ENCODE measurements at places on chromosomes 5 and 9.

- no peak for DNase-seq
These were observed 10.4 kb downstream of the SWI5 start for GRCh38 chr9:128286440-128286839.

- DNase-seq: no peak
These were observed 19.8 kb upstream of the SLC9A3 start for GRCh38 chr5:543755-544674.

- DNase-seq: no peak
These were observed 300.1 kb downstream of the NNT start for GRCh38 chr5:43903129-43903528.

DNA sequence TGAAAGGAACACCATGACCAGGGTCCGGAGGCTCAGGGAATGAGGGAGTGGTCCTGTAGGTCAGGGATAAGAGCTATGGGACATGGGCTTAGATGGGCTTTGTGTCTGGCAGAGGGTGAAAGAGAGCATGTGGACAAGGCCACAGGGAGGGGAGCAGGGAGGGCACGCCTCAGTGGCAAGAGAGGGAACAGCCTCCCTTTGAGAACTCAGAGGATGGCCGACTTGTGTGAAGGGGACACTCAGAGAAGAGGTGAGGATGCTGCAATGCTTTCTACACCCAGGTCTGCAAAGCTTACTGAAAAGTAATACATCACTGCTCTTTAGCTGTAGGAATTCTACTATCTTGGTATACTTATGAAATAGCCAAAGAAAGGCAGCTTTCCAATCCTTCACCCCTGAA lies 23.5 kb downstream of the MED10 start:
- DNase-seq: no peak

DNA sequence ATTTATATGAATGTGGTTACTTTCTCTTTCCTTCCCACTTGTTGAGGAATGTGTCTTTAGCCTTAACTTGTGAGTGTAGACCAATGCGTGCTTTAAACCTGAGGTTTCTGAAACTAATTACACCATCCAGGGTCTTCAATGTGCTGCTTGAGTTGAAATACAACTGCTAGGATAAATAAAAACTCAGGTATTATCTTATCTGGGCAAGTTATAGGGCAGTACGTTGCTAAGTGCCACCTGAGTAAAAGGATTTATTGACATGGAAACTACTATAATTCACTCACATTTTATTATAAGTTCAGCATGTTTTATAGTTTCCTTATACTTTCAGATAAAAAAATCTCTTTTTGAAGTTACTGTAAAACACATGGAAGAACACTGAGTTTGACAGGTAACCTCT lies 1136.8 kb upstream of the NUDT12 start:
- DNase-seq: no peak

GRCh38 chr5:52799358-52799982 lies 11.8 kb downstream of the ITGA1 start:
- no peak for DNase-seq

GRCh38 chr5:6615034-6615815 lies 17.6 kb downstream of the NSUN2 start:
- no peak for DNase-seq

DNA sequence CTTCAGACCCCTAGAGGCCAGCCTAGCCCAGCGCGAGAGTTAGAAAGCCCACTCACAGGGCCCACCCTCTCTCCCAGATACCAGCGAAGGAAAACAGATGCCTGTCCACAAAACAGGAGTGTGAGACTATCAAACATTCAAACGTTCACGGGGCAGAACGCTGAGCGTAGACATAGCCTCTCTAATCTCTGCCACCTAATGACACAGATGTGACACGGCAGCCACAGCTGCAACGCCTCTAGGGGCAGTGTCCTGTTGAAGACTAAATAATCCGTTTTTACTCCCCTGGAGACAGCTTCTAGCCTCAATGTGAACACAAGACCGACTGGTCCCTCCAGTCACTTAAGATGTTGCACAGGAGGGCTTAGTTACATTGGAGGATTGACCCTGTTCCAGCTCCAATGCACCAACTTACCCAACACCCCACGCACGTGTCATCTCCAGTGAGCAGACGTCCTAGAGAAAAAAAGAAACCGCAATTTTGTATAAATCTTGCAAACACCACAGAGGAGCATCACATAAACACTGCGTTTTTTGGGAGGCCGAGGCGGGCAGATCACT lies 14.3 kb downstream of the DIPK1B start:
- DNase-seq: no peak

GRCh38 chr9:37897665-37898064 lies 6.3 kb downstream of the SLC25A51 start:
- no peak for DNase-seq

GRCh38 chr5:139954022-139954421 lies 89.1 kb downstream of the NRG2 start:
- DNase-seq: no peak

DNA sequence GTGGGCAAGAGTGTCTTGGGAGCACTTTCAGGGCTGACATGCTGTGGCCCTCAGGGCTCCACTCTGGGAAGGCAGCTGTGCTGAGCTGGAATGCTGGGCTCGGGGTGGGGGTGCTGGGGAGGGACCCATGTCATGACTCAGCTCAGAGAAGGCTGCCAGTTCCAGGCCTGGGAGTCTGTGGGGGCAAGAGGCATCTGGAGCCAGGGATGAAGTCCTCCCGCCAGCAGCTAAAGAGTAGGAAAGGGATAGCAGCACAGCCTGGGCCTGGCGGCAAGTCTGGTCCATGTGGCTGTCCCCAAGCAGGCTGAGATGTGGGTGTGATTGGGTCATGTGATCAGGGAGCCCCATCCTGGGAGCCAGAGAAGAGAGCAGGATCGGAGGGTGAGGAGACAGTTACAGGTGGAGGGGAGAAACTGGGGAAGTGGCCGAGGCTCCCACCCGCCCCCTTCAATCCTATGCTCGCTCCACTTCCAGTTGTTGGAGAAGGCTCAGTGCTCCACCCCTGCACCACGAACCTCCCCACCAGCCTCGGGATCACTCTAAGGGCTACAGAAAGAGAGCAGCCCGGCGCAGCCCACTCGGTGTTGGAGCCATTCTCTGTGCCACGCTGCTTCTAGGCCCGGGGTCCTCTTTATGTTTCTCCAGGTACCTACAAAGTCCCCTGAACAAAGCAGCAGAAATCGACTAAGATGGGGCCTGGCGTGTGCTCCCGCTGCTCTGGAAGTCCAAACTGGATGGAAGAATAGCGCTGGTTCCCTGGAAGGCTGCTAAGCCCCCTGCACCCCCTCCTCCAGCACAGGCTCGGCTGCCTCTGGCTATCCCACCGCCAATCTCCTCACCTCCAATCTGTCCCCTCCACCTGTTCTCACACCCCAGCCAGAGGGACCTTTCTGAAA lies 12.0 kb downstream of the PDGFRB start:
- no peak for DNase-seq

- no peak for DNase-seq
These were observed 384.3 kb downstream of the YTHDC2 start for GRCh38 chr5:113897748-113898147.

- no peak for DNase-seq
These were observed 479.0 kb downstream of the CYLC2 start for GRCh38 chr9:103474156-103474555.

DNA sequence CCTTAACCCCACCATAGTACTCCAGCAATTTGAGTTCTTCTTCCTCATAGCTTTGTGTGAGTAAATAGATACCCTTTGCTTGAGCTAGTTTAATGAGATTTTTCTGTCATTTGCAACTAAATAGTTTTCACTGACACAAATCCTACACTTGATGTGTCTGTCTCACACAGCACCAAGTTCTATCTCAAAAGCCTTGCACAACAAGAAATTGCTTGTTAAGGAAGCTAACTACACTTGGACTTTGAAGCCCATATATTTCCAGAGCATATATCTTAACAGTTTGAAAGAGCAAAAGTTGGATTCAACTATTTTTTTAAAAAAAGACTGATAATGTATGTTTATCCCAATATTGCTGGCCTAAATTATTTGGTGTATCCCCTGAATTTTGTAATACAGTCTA lies 459.2 kb downstream of the ACTL7B start:
- DNase-seq: no peak

- DNase-seq: no peak
These were observed 10.4 kb downstream of the FCN2 start for GRCh38 chr9:134891053-134891452.

DNA sequence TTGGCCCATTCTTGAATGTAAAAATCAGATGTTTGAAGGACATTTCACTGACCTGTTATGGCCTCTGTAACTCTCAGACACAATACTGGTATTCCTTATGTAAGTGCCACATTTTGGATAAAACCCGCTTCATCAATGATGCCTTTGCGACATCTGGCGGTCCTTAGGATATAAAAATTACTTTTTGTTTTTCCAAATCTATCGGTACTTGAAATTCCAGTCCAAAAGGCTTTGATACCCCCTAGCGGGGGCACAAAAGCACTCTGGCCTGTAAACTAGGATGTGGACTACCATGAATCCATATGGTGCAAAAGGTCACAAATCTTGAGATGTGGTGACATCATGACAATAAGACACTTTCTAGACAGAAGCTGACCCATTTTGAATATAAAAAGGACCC lies 291.8 kb downstream of the KIAA0825 start:
- DNase-seq: no peak

DNA sequence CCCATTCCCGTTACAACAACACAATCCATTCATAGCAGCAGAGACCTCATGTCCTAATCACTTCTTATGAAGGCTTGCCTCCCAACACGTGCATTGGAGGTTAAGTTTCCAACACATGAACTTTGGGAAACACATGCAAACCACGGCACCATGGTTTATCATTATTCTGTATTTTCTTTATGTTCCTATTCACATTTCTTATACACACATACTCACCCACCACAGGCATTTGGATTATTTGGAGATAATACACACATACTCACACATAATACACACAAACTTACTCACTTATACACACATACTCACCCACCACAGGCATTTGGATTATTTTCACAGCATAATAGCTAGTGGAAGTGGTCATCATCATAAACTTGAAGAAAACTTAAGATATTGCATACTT lies 75.6 kb downstream of the C7 start:
- DNase-seq: no peak

DNA sequence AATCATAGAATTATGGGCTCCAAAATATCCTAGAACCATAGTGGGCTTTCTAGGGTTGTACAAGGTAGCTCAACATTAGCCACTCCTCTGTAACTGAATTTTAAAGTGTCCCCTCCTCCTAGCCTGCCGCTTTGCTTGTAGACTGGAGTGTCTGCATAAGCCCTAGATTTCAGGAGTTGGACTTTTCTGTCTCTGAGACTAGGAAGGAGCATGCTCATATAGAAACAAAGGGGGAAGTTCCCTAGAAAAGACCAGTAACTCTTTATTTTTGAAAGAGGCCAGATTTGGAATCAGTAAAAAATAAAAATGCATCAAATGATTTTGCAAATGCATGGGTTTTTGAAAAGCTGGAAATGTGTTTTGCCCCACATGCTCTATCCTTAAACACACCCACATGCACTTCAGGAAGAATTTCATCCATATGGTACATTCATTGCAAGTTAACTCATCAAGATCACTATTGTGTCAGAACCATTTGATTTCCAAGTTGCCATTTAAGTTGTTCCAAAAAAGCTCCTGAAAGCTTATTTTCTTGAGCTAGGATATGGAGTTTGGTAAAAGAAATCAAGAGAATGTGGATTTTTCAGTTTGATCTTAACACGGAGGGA lies 121.0 kb upstream of the NR3C1 start:
- DNase-seq: no peak

GRCh38 chr5:60185231-60186099 lies 291.9 kb upstream of the PDE4D start:
- DNase-seq: no peak

GRCh38 chr9:33082128-33082527 lies 5.7 kb upstream of the SMU1 start:
- DNase-seq: no peak

GRCh38 chr9:8732367-8733075 lies 932.9 kb upstream of the DMAC1 start:
- DNase-seq: no peak

DNA sequence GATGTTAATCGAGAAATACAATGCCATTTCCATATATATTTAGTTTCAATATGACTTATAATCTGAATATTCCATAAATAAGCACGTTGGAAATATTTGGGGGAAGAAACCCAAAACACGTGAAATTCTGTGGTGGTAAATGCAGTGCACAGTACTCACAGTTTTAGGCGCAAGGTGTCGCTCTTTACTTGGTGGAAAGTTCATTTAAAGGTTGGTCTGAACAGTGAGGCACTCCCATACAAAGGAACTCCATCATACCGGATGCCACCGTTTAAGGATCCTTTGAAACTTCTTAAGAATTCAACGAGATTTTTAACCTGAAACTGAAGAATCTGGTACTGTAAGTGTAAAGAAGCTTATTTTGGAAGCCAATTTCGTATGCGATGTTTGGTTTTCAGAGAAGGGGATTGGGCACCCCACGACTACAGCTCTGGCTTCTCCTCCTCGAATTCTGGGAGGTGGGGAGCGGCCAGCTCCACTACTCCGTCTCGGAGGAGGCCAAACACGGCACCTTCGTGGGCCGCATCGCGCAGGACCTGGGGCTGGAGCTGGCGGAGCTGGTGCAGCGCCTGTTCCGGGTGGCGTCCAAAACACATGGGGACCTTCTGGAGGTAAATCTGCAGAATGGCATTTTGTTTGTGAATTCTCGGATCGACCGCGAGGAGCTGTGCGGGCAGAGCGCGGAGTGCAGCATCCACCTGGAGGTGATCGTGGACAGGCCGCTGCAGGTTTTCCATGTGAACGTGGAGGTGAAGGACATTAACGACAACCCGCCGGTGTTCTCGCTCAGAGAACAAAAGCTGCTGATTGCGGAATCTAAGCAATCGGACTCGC lies at the start of gene PCDHA11:
Gene PCDHA11, plus strand, starts transcription at position 237 of the 834 bp plus-strand sequence. Its CDS starts 147 bp downstream, at position 384.
- no peak for DNase-seq

- DNase-seq: no peak
These were observed 97.1 kb upstream of the LRRTM2 start for GRCh38 chr5:138972230-138972629.

- DNase-seq: no peak
These were observed 21.0 kb downstream of the RALGPS1 start for GRCh38 chr9:126935630-126936029.

GRCh38 chr5:38323645-38324295 lies 65.4 kb downstream of the EGFLAM start:
- no peak for DNase-seq

Data from cortex of kidney (tissue), 1 donor.